Nucleus accumbens (tissue), 56 donors: ENCODE measurements at places on chromosomes 1 and 21.

DNA sequence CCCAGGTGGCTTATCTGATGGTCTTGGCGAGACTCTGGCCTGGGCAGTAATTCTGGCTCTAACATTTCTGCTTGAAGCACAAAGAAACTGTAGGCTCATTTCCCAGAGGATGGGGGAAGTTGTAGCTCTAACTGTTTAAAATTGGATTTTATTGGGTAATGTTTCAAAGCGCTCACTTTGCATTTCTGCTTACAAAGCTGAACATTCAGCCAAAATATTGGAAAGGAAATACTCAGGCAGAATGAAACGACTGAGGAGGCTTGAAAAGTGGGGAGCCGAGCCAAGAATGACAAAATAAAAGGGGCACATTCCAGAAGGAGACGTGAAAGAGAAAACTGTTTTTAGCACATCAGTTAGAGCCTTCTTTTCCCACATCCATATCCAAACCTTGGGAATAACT, 202.6 kb downstream of the GRIK1 start:
- DNase-seq, result no peak

GRCh38 chr1:235858766-235859165, 7.9 kb downstream of the LYST start:
- DNase-seq, result no peak

DNA sequence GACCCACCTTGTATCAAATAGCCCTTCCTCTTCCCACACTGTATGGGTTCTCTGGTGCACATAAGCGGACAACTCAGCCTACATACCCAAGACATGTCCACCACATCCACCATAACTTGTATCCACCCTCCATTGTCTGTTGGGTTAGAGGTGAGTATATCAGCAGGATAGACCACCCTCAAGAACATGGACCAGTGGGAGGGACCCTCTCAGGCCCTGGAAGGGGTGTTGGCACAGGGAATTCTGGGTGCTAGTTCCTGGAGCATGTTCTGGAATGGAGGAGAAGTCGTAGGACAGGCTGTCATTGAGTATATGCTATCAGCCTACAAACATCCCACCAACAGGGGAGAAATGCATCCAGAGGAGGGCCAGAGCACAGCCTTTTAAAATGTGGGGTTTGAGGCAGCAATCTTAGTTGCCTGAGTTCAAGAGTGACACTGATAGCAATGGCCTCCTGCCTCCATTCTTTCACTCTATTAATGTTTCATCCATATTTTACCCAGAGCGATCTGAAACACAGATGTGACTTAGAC, 7.5 kb downstream of the CD55 start:
- DNase-seq, result no peak

DNA sequence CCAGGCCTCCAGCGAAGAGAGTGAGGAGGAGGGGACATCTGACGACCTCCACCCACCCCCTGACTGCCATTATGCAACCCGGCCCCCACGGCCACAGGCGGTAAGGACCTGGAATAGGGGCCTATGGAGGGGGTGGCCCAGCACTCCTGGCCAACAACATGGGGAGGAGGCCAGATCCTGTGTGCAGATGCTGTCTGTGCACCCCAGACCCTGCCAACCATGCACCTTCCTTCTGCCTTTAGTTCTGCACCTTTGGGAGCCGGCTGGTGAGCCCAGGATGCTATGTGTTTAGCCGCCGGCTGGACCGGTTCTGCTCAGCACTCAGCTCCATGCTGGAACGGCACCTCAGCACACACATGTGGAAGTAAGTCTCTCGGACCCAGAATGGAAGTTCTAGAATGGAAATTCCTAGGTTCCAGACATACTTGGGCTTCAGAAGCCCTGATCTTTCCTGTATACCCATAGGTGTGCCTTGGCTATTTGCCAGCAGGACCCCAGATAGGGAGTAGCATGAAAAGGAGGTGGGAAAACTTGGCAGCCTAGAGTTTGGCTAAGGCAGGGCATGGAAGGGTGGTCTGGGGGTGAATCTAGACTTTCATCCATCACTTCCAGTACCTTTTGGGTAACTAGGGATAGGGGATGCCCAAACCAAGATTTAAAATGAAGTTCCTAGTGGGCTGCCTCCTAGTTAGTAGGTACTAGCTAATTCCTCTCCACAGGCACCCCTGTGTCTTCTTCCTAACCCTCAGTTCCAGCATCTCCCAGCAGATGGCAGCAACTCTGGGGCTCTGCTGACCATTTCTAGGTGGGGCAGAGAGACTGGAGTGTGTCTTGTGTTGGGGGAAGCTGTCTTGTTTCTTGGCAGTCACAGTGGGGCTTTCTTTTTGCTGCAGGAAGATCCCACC, 3.6 kb upstream of the CYB561D1 start:
- peak; percentile 68 for DNase-seq

- DNase-seq, result no peak
Measured at GRCh38 chr21:43654806-43655489, 4.3 kb downstream of the HSF2BP start.

DNA sequence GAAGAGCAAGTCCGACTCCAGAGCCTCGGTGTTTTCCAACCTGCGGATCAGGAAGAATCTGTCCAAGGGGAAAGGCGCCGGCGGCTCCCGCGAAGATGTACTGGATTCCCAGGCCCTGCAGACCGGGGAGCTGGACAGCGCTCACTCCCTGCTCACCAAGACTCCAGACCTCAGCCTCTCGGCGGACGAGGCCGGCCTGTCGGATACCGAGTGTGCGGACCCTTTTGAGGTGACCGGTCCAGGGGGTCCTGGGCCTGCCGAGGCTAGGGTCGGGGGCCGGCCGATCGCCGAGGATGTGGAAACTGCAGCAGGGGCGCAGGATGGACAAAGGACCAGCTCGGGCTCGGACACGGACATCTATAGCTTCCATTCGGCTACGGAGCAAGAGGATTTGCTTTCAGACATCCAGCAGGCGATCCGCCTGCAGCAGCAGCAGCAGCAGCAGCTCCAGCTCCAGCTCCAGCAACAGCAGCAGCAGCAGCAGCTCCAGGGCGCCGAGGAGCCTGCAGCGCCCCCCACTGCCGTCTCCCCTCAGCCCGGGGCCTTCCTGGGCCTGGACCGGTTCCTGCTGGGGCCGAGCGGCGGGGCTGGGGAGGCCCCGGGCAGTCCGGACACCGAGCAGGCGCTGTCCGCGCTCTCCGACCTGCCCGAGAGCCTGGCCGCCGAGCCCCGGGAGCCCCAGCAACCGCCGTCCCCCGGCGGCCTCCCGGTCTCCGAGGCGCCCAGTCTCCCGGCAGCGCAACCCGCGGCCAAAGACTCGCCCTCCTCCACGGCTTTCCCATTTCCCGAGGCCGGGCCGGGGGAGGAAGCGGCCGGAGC, 827 bp downstream of the FMN2 start:
- peak; percentile 60 for DNase-seq

- DNase-seq, result no peak
Measured at GRCh38 chr1:210883821-210884220, 250.1 kb downstream of the KCNH1 start.

GRCh38 chr21:22575165-22575584, 1577.0 kb downstream of the NCAM2 start:
- no peak for DNase-seq

DNA sequence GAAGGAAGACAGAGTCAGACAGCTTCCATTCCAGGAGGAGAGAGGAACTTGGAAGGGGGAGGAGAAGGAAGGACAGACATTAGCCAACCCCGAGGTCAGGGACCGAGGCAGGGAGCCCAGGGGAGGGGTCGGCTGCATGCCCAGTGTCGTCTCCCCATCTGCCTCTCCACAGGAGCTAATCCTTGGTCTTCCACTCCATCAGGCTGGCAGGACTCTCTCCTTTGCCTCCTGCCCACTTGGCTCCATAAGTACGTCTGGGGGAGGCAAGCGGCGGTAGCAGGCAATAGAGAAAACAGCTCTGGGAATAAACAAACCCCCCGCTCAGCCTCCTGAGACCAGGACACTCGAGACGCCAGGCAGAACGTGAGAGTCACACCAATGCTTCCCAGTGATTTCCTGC, 71.3 kb downstream of the GRIK3 start:
- DNase-seq, result no peak

GRCh38 chr1:107795994-107796393, 169.0 kb downstream of the VAV3 start:
- no peak for DNase-seq

DNA sequence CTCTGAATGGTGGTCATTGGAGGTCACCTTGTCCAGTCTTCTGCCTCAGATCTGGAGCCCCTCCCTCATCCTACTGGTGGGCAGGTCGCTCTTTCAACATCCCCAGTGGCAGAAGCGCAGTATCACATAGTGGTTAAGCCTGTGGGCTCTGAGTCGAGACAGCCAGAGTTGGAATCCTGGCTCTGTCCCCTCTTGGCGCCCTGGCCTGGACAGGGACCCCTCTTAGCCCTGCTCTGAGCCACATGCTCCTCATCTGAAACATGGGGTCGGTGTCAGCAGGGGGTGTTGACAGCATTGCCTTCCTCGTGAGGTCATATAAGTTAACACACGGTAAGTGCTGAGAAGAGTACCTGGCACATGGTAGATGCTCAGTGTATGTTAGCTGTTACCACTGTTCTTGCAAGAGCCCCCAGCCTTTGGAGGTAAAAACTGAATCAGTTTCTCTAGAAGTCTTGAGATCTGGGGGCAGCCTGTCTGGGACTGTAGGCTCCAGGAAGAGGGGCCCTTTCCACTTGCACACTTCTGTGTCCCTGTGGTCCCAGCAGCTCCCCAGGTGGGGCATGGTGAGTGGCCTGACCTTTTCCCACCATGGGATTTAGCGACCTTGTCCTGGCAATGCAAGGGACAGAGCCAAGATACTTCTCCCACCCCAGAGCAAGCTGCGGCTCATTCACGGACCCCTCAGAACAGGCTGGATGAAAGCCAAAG, 6.4 kb downstream of the ZC3H12A start:
- DNase-seq, result no peak

GRCh38 chr1:245310571-245311531, 156.1 kb downstream of the KIF26B start:
- peak; percentile 3 for DNase-seq

DNA sequence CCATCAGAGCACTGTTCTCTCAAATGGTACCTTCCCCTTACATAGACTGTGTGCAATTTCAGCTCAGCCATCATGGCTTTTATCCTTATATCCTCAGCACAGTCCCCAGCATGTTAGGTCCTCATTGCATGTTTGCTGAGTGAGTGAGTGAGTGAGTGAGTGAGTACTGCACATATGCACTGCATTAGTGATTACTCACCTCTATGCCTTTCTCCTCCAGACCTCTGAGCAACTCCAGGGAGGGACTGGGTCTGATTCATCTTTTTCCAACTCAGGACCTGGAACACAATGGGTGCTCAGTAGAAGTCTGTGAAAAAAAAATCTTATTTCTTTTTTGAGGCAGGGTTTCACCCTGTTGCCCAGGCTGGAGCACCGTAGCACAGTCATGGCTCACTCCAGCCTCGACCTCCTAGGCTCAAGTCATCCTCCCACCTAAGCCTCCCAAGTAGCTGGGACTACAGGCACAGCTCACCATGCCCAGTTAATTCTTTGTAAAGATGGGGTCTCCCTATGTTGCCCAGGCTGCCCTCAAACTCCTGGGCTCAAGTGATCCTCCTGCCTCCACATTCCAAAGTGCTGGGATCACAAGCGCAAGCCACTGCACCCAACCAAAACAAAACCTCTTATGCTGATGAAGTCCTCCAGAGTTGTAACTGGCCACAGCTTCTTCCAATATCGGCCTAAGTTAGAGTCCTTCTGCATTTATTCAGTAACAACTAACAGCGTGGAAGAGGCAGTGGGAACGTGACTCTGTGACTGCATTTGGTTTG, 23.7 kb downstream of the RNU5D-1 start:
- no peak for DNase-seq

DNA sequence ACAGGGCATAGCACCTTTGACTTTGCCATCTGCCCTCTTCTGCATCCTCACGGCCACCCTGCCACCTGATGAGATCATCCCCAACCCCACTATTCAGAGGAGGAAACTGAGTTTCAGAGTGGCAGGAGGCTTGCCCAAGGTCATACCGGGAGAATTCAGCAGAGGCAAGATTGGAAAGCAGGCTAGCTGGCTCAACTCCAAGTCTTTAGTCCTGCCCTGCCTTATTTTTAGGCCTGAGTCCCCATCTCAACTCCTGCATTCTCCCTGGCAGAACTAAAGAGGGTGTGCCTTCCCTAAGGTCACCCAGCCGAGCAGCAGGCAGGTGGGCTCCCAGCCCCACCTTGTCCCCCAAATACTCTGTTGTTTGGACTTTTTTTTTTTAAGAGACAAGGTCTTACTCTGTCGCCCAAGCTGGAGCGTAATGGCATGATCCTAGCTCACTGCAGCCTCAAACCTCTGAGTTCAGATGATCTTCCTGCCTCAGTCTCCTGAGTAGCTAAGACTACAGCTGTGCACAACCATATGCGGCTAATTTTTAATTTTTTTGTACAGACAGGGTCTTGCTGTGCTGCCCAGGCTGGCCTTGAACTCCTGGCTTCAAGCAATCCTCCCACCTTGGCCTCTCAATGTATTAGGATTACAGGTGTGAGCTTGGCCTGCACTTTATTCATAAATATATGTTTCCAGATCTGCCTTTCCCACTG, 13.8 kb upstream of the FGR start:
- no peak for DNase-seq

GRCh38 chr1:176517484-176517883, 54.5 kb downstream of the PAPPA2 start:
- no peak for DNase-seq

- no peak for DNase-seq
Measured at GRCh38 chr1:210092366-210092765, 140.2 kb upstream of the SERTAD4 start.
